ENCODE measurements at places on chromosomes 5 and 9.

- peak; percentile 10 for ATAC-seq
Measured at GRCh38 chr5:87277279-87277835, 9.7 kb downstream of the RASA1 start.

DNA sequence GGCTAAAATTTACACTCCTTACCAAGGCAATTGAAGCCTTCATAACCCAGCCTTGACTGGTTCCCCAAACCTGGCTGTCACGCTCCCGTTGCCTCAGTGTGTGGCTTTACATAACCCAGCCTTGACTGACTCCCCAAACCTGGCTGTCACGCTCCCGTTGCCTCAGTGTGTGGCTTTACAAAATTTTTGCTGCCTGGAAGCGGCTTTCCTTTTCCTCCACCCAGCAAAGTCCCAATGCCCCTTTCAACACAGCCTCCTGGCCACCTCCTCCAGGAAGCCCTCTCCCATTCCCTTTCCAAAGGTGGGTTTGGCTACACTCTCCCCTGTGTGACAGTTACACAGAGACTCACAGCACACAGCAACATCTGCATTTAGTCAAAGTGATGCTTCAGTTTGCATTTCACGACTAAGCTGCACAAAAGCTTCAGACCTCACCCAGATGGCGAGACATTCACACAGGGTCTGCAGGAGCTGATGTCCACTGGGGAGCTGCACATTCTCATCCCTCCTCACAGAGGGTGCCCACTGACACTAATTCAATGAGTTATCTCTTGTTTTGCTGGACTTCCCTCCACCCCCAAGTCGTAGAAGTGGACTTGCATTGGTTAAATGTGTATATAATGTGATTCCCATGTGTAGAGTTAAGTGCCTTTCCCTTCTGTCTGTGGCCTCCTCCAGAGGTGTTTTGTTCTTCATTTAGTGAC lies 156.6 kb upstream of the PHYKPL start:
- no peak for ATAC-seq

DNA sequence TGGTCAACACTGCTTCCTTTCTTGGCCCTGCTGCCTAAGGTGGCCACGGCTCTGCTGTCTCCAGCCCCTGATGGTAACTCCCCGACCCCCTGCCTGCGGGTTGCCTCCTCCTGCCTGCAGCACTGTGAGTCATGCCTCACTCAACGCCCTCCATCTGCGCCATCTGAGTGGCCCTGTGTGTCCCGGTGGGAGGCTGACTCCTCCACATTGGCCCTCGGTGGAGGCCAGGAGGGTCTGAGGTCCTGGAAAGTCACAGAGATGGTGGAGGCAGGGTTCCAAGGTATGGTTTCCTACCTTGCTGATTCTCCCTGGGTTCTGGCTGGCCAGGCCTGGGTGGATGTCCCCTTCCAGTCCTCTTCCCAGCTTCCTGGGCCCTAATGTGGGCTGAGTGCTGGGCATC lies 64.5 kb upstream of the ADAMTS2 start:
- ATAC-seq = no peak

DNA sequence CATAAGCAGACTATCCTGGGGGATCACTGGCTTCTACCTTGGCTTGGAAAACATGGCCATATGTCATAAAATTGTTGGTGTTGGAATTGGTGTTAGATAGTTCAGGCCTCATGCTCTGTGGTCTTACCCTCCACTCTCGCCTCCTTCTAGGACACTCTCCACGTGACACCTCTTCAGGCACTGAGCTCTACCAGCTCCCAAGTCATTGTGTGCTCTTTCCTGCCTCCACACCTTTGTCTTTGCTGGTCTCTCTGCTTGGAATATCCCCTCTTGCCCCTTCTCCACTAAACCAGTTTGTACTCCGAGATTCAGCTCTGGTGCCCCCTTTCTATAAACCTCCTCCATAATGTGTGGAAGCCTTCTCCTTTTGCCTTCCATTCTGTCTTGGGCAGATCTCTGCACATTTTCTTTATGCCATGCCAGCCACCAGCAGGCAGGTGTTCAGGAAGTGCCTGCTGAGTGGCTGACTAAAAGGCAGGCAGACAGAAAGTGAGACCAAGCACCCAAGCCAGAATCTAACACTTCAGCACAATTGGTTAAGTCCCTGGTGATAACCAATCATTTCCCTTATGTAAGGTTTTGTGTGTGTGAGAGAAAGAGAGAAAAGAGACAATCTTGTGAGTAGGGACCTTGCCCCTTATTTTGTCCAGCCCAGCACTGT lies 37.7 kb downstream of the SAR1B start:
- ATAC-seq = peak; percentile 54

All from activated CD4-positive, CD25-positive, alpha-beta regulatory T cell treated with anti-CD3 and anti-CD28 coated beads, Interleukin-2, amount 50 U/mL, for 24 hours (primary cell).